NCI-H1417 (cell line): ENCODE measurements at places on chromosomes 1 and 21.

- no peak for DNase-seq
These were observed 76.4 kb upstream of the COL6A1 start for GRCh38 chr21:45905196-45905595.

GRCh38 chr1:97806996-97807520, 113.8 kb downstream of the DPYD start:
- DNase-seq: no peak

DNA sequence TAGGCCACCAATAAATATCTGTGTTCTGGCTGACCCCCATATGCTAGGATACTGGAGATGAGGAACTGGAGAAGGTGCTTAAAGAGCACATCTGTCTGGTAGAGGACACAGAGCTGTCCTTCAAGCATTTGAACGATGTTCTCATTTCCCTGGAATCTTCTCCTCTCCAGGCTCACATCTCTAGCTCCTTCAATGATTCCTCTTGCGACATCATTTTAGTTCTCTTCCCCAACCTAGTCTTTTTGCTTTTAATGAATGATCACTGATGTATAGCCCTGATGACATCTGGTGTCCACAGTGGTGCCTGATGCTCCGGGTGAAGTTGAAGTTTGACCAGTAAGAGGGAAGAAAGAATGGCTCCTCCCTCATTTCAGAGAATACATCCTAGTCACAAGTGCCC, 80.8 kb upstream of the UBE2U start:
- no peak for DNase-seq

- no peak for DNase-seq
These were observed 584 bp upstream of the C1orf141 start for GRCh38 chr1:67135354-67135753.

DNA sequence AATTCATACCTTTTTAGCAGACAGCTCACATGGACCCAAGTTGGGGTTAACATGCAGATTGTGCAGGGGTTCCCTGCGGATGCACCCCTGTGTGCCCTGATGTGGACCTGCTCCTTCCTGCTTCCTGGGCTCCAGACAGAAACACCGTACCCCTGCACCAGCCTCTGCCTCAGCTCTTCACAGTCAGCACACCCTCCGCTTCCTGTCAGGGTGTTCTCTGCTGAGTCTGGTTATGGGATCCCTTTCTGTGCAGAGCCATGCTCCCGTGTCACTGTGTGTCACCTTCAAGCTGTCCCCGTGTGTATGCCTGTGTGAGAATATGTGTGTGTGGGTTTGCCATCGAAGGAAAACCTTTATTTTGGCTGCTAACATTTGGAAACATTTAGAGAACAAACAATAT, 48.7 kb upstream of the KCNJ15 start:
- DNase-seq: peak; percentile 15

DNA sequence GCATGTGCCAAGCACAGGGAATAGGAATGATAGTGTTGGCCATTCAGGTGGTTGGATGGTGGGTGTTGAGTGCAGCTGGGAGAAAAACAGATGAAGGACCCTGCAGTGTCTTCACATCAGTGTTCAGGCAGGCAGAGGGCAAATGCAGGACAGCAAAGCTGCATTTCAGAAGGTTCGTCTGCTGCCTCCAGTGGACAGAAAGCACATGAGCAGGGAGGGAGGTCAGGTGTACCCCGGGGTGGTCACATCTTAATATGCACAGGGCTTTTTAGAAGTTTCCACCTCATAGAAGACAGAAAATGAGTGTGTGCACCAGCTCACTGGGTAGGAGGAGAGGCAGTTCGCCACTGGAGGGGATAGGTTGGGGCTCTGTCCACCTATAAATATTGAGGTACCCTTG, 184.9 kb downstream of the SLC35F3 start:
- no peak for DNase-seq

DNA sequence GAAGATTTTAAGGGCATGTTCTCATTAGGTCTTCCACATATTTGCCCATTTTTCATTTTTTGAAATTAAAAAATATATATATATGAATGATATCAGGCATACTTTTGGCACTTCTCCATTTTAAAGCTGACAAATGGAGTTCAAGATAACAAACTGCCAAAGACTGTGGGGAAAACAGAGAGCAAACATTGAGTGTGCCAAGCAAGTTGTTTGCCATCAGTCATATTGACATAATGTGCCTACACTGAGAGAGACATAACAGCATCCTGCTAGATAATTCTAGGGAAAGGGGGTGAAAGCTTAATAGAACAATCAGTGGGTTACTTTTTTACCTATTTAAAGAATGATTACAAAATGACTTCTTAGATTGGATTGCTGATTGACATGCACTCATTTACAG, 529.4 kb upstream of the CXADR start:
- DNase-seq: peak; percentile 23

DNA sequence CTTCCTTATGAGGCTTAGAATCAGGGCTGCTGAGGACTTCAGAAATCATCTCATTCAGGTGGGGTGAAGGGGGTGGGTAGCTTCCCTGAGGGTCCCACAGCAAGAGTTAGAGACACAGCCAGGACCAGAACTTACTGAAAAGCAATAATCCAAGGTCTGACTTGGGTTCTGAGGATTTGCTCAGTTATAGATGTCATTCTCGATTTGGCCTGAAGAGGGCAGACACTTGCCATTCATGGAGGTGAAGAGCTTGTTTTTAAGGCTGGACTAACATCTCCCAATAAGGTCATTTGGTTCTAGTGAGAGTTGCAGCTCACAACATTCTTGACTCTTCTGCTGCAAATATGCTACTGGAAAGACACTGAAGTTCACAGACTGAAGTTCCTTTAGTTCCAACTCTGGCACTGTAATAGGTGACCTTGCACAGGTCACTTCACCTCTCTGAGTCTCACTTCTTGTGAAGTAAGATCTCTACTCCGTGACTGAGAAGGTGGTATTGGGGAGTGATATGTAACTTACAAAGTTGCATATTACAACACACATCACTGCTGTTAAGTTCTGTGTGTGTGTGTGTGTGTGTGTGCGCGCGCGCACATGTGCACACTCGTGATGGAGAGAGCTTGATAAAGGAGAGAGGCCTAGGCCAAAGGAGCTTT, 69.8 kb upstream of the DIRAS3 start:
- DNase-seq: peak; percentile 77

DNA sequence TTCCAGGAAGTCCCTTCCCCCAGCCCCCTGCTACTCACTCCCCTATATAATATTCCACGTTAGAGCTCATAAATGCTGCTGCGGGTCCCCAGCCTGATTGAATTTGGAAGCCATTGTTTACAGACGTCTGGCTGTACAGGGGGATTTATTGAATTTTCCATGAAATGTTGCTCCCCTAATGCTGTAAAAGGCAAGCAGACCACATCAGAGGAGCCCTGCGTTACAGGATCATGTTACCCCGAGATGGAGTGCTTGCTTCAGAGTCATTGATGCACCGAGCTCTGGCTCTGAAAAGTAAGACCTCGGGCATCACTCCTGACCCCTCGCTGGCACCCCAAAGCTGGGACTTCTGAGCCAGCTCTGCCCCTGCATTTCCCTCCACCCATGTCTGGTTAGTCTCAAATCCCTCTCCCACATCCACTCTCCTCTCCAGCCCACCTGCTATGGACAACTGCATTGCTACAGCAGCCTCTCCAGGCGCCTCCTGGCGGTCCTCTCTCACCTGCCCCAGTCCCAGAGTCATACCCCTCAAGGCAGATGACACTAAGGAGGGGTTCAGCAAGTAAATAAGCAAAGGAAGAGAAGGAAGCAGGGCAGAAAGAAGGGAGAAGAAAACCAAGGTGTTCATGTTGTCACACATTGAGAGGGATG, 127.8 kb downstream of the TMEM53 start:
- DNase-seq: no peak

DNA sequence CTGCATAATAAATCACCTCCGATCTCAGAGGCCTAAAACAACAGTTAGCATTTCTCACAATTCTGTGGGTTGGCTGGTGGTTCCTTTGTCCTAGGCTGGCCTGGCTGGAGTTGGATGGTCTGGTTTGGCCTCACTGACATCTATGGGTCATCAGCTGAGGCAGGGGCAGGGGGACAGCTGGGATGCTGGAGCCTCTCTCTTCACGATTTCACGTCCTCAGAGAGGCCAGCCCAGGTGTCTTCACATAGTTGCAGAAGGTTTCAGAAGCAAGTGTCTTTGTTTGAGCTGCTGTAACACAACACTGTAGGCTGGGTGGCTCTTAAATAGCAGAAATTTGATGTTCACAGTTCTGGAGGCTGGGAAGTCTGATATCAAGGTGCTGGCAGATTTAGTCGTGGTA, 155.5 kb upstream of the CACNA1E start:
- DNase-seq: no peak

- DNase-seq: no peak
These were observed 364.0 kb downstream of the CAMTA1 start for GRCh38 chr1:7149080-7149838.

DNA sequence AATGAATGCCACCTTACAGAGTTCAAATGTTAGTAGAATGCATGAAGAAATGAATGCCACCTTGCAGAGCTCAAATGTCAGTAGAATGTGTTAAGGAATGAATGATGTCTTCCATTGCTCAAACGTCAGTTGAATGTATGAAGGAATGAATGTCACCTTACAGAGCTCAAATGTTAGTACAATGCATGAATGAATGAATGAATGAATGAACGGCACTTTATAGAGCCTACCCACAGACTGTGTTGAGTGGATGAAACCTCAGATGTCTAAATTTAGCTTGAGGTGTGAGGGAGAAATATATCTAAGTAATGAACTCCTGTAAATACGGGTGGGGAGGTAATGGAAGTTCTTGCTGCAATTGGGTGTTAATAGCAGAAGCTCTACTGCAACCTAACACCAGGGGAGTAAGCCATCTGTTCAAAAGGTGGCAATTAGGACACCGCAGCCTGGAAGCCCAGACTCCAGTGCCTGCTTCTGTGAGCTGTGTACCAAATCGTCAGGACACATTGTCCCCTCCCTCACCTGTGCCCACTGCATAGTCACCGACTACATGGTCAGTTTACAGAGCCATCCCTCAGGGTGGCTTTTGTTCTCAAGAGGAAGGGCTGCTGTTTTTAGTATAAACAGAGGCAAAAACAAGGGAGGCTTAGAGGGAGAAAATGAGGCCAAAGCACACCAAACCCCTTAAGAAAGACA, 26.7 kb downstream of the SUSD4 start:
- peak; percentile 32 for DNase-seq

DNA sequence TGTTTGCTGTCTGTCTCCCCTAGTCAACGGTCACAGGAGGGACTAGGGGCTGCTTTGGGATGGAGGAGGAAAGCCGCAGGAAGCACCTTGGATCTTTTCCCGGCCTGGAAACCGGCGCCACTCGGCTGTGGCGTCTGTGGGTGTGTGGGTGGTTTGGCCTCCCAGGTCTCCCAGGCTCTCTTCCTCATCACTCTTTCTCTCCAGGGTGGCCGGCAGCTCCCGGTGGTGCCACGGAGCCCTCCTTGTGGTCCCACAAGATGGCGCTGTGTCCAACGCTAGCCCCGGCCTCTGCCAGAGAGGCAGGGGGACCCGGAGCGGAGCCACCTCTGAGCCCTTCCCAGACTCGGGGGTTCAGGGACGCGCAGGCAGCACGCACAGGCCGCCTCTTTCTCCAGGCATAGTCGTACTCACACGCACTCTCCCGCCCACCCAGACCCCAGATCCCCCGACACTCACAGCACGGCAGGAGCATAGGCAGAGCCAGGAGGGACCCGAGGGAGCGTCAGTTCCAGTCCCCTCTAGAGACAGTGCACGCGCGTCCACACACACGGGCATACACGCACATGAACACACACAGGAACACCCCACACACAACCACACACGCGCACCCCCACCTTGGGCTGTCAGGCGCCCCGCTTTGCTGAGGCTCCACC, 31.2 kb downstream of the CDCP2 start:
- DNase-seq: peak; percentile 46

DNA sequence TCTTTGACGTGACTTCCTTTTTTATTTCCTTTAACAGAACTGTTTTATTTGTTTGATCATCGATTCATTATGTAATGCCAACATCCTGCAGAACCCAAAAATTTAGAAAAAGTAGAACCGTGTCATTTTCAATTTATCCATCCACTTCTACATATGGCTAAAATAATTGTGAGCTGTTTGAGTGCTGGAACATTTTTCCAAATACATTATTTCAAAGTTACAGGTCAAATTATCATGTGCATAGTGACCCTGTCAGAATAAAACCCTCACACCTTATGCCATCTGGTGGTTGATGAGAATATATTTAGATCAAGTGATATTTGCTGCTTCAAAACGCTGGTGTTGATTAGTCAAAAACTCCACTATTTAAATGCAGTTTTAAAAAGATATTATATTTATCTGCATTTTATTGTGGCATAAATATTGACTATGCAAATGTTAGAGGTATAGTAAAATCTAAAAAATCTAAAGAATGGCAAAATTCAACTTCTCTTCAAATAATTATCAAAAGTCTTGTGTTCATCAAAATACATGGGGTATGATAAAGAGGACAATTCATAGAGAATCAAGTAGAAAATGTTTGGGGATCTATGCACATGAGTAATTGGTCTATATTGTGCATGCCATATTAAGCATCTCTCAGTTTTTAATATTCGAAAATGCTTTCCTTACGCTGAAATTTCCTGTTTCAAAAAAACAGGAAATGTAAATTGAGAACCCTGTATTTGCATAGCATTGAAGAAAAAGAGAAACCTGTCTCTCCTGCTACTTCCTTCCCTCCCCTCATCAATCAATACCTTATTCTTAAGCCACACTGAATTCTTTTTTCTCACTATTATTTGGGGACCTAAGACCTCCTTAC, 39.7 kb downstream of the UBE2U start:
- DNase-seq: peak; percentile 74

GRCh38 chr1:186617926-186618325, 62.3 kb downstream of the PTGS2 start:
- DNase-seq: no peak

DNA sequence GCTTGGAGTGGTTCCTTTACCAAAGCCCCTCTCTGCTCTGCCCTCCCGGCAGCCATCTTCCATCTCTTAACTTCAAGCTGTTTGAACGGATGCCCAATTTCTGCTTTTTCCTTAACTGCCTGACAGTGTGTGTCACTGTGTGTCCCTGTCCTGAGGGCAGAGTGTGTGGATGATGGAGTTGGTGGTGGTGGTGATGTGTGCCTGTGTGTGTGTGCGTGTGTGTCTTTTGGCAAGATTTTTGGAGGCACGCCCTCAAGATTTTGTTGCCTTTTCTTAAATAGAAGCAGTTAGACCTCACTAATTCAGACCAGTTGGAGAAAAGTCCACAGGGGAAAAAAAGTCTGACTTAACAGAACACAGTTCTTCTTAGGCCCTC, 30.3 kb downstream of the SERTAD4 start:
- no peak for DNase-seq

GRCh38 chr1:97726386-97726785, 194.4 kb downstream of the DPYD start:
- DNase-seq: no peak

DNA sequence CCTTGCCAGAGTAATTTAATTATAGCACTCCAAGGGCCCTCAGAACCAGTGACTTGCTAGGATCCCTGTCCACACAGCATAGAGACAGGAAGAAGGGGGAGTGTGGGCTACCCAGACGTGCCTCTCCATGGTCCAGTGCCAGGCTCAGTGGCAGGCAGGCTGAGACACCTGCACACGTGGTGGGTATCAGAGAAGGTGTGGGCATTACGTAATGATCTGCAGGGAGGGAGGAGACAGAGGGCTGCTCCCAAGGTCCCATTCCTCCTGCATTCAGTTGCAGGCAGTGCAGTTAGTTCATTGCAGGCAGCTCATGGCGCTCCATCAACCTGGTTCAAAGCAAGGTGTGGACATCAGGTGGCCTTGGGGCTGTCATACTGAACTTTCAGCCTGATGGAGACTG, 49.9 kb downstream of the C8B start:
- DNase-seq: no peak

GRCh38 chr1:210085359-210085758, 147.2 kb upstream of the SERTAD4 start:
- no peak for DNase-seq
